ENCODE measurements at places on chromosomes 2 and 18. TPM values are rescaled to one million over a fixed set of nuclear protein-coding genes. Genes with fewer than 3 reads are reported as not detected.

Gene HOXD4
- 0.18 TPM for total RNA-seq

Gene RIF1
- 12.8 TPM for total RNA-seq

Gene NTSR2
- not detected for total RNA-seq

Gene VIL1
- total RNA-seq, result not detected

Gene EMILIN1
- total RNA-seq, result 397 TPM

Gene DHRS9
- total RNA-seq, result 2.0 TPM
